ENCODE measurements at places on chromosomes 13 and 19. TPM values are rescaled to one million over a fixed set of nuclear protein-coding genes. Genes with fewer than 3 reads are reported as not detected.

Gene OR7C1
- total RNA-seq: 0.02 TPM

Gene C19orf73
- total RNA-seq: 1.5 TPM

Gene PLIN4
- total RNA-seq: 46.1 TPM

Gene ZNF491
- 0.37 TPM for total RNA-seq

Gene RPL13A
- total RNA-seq: 992 TPM

Gene SLC27A1
- total RNA-seq: 6.3 TPM

Gene RGS9BP
- not detected for total RNA-seq

GRCh38 chr19:49473868-49474541 lies at the start of gene FLT3LG:
Gene FLT3LG, plus strand, starts transcription at chr19:49474215. Its CDS starts 425 bp downstream, at chr19:49474640.
- peak; percentile 78 for DNase-seq

- DNase-seq: no peak
These were observed 3.7 kb downstream of the GATAD2A start for GRCh38 chr19:19409205-19409604.

- no peak for DNase-seq
These were observed 20.8 kb upstream of the POU2F2 start for GRCh38 chr19:42152910-42153671.

- DNase-seq: peak; percentile 89
These were observed 9.8 kb upstream of the CIRBP start for GRCh38 chr19:1259206-1259875.

- no peak for DNase-seq
These were observed 560.0 kb upstream of the KLHL1 start for GRCh38 chr13:70668293-70668692.

GRCh38 chr19:14440049-14440448 lies 6.9 kb downstream of the PKN1 start:
- DNase-seq: peak; percentile 75

- DNase-seq: no peak
These were observed 451 bp downstream of the NOSIP start for GRCh38 chr19:49579947-49580263.

DNA sequence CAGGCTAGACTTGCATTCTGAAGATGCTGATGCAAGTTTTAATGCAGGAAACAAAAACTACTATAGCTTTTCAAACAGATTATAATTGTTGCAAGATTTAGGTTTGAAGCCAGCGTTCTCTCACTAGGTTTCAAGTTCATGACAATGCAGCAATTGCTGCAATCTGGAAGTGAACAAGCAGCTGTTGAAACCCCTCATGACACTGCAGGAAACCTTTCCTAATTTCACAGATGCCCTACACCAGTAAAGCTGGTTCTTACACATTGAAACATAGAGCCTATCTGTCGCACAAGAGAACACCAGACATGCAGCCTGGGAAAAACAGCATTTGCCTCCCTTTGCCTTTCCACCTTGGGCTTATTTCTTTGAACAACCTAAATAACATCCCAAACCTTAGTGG lies 1737.2 kb upstream of the MIR17HG start:
- DNase-seq: no peak

DNA sequence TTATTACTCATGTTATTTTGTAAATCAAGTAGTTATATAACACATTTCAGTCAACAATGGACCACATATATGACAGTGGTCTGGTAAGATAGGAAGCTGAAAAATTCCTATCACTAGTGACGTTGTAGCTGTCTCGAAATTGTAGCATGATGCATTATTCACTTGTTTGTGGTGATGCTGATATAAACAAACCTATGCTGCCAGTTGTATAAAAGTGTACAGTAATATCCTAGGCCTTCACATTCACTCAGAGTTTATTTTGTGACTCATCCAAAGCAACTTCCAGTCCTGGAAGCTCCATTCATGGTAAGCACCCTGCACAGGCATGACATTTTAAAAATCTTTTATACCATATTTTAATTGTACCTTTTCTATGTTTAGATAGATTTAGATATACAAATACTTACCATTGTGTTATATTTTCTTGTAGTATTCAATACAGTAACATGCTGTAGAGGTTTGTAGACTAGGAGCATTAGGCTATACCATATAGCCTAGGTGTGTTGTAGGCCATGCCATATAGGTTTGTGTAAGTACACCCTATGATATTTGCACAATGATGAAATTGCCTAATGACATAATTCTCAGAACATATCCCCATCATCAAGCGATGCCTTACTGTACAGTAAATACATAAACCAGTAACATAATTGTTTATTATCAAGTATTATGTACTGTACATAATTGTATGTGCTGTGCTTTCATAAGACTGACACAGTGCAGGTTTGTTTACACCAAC lies 49.3 kb downstream of the IFT88 start:
- no peak for DNase-seq

DNA sequence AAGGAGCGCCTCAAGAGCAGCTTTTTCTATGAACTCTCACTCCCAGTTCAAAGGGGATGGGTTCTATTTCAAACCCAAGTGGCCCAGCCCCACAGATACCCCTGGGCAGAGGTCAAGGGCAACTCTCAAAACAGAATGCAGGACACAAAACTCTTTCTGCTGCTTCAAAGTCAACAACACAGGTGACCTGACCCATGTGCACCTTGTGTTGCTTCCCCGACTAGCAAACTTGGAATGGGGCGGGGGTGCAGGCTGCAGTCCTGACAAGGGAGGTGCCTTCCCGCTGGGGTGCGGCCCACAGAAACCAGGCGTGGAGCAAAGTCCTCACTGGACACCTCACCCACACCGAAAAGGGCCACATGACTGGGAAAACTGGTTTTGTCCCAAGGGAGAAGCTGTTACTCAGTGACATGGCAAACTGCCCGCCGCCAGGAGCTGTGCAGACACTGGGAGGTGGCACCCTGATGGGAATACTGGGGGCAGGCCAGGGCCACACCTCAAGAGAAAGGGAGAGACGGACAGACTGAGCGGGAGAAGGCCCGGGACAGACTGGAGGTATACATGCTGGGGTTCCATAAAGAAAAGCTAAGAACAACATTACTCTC lies 17.4 kb downstream of the ZC3H4 start:
- DNase-seq: peak; percentile 97

DNA sequence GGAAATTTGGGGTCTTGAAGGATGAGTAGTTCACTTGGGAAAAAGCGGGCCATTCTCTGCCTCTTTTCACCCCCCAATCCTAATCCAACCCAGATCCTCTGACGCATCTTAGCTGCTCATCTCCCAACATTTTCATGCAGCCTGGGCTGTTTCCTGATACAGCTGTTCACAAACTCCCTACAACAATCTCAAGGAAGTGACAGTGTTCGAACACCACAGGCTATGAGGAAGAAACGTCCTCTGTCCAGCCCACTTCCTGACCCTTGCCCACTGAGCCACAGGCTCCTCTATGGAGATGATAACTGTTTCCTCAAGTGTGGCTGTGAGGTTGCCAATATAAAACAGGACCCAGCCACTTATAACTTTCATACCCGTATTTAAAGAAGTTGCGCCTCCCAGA lies 16.2 kb downstream of the LMTK3 start:
- DNase-seq: no peak

All from right lobe of liver (tissue), 6 donors.